ENCODE measurements at places on chromosomes 5 and 9.
A peak's percentile ranks its signal among the peaks of the same experiment; 100 is the strongest.

GRCh38 chr5:99089822-99090549 lies 161.2 kb upstream of the CHD1 start:
- H3K4me3 ChIP-seq: no peak overlapping the region
- H3K27ac ChIP-seq: no peak overlapping the region
- H3K36me3 ChIP-seq: peaks cover 9% of the 10 kb centered on the region
- no peaks in the 10 kb centered on the region for H3K4me1 ChIP-seq
- H3K27me3 ChIP-seq: no peaks in the 10 kb centered on the region
- DNase-seq: no peak

GRCh38 chr9:106753155-106753671 lies 109.8 kb upstream of the ZNF462 start:
- H3K27me3 ChIP-seq: no peaks in the 10 kb centered on the region
- no peak overlapping the region for H3K27ac ChIP-seq
- no peak for DNase-seq
- H3K36me3 ChIP-seq: no peaks in the 10 kb centered on the region
- no peak overlapping the region for H3K4me3 ChIP-seq
- peaks cover 2% of the 10 kb centered on the region for H3K4me1 ChIP-seq

DNA sequence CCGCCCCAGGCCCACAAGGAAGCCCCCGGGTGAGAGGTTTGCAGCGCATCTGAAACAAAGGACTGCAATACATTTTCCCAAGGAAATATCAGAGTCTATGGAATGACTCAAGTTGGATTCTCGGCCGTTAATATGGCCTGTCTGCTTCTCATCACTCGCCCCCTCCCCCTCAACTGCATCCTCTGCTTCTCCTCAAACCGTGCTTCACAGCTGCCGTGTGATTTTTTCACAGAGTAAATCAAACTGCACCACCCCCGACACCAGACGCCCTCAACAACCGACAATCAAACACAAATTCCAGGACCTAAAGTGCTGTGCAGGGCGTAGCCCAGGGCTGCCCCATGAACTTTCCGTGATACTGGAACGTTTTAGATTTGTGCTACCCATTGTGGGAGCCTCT lies 176.9 kb downstream of the ROR2 start:
- no peaks in the 10 kb centered on the region for H3K27me3 ChIP-seq
- no peaks in the 10 kb centered on the region for H3K36me3 ChIP-seq
- no peak overlapping the region for H3K27ac ChIP-seq
- H3K4me1 ChIP-seq: no peaks in the 10 kb centered on the region
- no peak overlapping the region for H3K4me3 ChIP-seq
- no peak for DNase-seq

DNA sequence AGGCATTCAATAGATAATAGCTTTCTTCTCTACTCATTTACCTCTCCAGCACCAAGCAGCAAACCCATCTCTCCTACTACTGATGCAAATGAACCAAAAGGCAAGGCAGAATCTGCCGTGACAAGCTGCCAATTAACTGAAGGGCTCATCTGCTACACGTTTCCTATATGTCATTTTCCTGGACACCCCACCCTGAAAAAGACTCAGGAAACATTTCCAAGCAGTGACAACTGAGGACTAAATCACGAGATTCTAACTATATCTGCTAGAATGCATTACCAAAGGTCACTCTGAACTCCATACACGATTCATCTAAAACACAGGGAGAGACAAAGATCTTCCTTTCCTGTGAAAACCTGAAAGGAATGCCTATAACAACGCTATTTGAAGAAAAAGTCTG lies 12.9 kb downstream of the PLPP1 start:
- no peak overlapping the region for H3K4me3 ChIP-seq
- H3K4me1 ChIP-seq: no peaks in the 10 kb centered on the region
- no peak for DNase-seq
- H3K27me3 ChIP-seq: no peaks in the 10 kb centered on the region

DNA sequence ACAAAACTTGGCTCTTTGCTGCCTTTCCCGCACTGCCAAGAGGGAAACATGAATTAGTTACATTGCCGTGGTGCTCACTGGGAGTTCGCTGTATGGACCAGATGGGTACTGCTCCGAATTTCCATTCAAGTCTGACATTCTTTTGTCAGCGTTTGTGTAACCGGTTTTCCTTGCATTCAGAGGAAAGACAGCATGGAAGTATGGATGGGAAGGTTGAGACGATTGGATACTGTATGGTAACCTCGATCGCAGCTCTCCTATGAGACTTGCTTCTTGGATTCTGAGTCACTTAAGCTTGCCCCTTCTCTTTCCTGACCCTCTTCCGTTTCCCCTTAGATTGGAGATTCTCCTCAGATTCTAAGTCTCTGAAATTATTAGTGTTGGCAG lies 625 bp upstream of the UBLCP1 start:
- H3K27me3 ChIP-seq: no peaks in the 10 kb centered on the region
- DNase-seq: no peak
- H3K27ac ChIP-seq: peak overlapping the region; percentile 23
- peaks cover 13% of the 10 kb centered on the region for H3K36me3 ChIP-seq

GRCh38 chr5:36796155-36796554 lies 80.4 kb upstream of the NIPBL start:
- H3K36me3 ChIP-seq: no peaks in the 10 kb centered on the region
- H3K27me3 ChIP-seq: no peaks in the 10 kb centered on the region
- no peak for DNase-seq
- no peak overlapping the region for H3K4me3 ChIP-seq
- no peak overlapping the region for H3K27ac ChIP-seq

DNA sequence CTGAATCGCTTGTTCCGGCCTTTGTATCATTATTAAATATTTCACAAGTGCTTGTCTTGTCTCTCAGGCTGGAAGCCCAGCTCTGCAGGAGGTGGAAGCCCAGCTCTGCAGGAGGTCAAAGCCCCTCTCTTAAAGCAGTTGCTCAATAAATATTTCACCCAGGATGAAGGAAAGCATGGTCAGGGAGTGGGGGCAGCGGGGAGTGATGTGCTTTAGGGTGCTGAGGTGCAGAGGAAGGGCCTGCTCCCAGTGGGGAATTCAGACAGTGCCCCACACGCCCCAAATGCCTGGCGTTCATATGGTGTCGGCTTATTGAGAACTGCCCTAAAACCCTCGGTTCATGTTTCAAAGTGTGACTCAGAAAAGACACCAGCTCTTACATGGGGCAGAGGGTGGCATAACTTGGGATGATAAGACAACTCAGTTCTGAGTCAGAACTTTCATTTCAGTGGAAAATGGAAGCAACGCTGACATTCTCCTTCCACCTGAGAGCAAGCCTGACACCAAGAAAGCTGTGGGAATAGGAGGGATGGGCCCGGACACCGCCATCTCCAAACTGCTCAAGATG lies 114.3 kb upstream of the DAP start:
- H3K36me3 ChIP-seq: no peaks in the 10 kb centered on the region
- no peak overlapping the region for H3K4me3 ChIP-seq
- no peaks in the 10 kb centered on the region for H3K27me3 ChIP-seq
- no peak for DNase-seq
- H3K27ac ChIP-seq: no peak overlapping the region
- H3K4me1 ChIP-seq: no peaks in the 10 kb centered on the region
